ENCODE measurements at places on chromosomes 6 and 20. TPM values are rescaled to one million over a fixed set of nuclear protein-coding genes. Genes with fewer than 3 reads are reported as not detected.

Gene MUC22
- total RNA-seq, result not detected

DNA sequence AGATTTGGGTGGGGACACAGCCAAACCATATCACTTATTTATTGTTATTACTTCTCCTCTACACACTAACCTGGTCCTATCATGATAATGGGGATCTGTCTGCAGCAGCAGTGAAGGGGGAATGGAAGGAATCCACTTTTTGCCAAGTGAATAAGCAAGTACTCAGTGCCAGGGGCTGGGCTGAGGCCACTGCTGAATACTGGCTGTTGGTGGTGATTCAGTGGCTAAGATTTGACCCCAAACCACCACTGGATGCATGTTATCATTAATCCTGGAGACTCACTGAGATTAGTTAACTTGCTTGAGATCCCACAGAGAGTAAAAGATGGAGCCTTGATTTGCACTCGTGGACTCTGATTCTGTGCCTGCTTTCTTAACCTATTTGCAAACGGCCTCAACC is 127.7 kb downstream of the TSHZ2 start:
- DNase-seq, result no peak

- no peak for DNase-seq
These were observed 105.2 kb downstream of the MAP7 start for GRCh38 chr6:136445063-136445462.

GRCh38 chr6:113451049-113451448 is 406.1 kb upstream of the MARCKS start:
- DNase-seq, result no peak

DNA sequence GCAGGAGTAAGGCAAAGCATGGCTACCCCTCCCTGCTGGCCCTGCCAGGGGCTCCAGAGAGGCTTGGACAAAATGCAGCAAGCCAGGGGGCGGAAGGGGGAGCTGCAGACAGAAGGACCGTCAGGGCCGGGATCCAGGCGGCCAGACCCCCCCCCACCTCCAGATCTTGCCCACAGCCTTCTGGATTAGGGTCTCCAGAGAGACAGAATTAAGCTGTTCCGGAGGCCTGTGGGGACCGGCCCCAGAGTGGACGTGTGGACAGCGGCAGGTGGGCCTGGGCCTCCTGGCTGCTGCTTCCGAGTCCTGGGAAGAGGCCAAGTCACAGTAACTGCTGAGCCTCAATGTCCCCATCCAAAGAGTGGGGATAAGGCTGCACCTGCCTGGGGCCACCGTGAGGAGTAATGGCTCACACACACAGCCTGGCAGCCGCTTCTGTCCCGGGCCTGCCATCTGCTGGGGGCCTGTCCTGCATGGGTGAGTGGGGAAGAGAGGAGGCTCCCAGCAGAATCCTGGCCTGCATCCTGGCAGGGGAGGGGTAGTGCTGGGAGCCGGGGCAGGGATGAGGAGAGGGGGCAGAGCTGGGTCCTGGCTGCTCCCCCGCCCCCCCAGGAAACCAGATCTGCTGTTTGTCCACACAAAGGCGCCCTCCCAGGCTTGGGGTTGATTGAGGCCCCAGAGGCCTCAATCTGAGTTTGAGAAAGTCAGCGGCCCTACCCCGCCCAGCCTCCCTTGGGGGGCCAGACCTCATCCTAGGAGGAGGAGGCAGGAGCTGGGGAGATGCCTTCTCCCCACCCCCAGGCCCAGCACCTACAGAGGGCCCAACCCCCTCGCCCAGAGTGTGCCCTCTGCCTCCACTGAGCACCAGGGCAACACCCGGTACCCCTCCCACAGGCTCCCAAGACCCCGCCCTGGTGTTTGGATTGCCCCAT is 3.9 kb downstream of the LAMA5 start:
- DNase-seq, result peak; percentile 30

Gene MTFR2
- 1.0 TPM for total RNA-seq

Gene BHLHE23
- total RNA-seq, result not detected

Gene VGLL2
- total RNA-seq, result 0.26 TPM

Gene SIRPB1
- total RNA-seq, result 1.7 TPM

DNA sequence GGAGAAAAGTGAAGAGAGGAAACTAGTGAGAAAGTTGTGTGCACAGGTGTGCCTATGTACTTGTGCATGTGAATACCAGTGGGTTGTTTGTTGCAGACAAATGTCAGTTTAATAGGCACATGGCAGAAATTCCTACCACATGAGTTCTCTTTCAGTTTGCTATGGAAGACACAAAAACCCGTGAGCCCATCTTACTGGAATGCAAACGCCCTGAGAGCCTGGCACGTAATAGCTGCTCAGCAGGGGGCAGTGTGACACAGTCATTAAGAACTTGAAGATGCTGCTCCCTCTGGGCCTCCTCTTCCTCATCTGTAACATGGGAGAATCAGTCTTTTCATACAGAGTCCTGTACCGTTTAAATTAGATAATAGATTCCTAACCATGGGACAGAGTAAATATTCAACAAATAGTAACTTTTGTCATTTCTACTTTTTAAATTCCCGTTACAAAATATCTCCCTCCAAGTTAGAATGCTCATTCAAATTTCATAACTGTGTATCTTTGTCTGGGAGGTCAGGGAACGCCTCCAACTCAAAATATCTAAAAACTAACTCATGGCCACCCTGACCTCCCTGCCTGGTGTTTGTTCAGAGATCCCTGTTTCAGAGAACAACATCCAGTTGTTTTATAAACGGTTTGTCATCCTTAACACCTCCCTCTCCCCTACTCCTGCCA is 802.9 kb downstream of the MAFB start:
- DNase-seq, result peak; percentile 78

Gene CSE1L
- 41.1 TPM for total RNA-seq

- no peak for DNase-seq
These were observed 1546.3 kb downstream of the HACE1 start for GRCh38 chr6:103313432-103313831.

- DNase-seq, result no peak
These were observed 44.2 kb upstream of the ZMYND8 start for GRCh38 chr20:47400685-47401084.

GRCh38 chr20:57449398-57450354 is 58.5 kb downstream of the RBM38 start:
- no peak for DNase-seq

Gene ECHDC1
- total RNA-seq, result 62.9 TPM

GRCh38 chr20:19653327-19653726 is 104.7 kb upstream of the RIN2 start:
- no peak for DNase-seq

DNA sequence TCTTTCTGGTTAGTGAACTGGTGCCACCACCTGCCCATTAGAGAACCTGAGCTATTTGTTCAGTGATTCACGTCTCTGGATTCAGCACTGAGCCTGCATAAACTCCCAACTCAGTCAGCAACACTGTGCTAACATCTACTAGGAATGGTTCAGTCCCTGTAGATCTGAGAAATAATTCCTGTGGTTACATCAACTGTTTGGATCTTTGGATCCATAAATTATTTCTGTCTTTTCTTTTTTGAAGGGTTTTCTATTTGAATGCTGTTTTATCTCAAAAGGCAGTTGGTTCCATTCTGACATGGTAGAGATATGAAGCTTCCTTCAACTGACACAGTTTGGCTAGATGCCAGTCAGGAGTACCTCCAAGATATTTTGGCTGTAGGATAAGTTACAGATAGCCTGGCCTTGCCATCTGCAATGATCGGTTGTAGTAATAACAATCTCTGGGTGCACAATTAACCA is 125.9 kb downstream of the TRMT11 start:
- DNase-seq, result no peak

Gene SLCO4A1
- total RNA-seq, result 35.5 TPM

DNA sequence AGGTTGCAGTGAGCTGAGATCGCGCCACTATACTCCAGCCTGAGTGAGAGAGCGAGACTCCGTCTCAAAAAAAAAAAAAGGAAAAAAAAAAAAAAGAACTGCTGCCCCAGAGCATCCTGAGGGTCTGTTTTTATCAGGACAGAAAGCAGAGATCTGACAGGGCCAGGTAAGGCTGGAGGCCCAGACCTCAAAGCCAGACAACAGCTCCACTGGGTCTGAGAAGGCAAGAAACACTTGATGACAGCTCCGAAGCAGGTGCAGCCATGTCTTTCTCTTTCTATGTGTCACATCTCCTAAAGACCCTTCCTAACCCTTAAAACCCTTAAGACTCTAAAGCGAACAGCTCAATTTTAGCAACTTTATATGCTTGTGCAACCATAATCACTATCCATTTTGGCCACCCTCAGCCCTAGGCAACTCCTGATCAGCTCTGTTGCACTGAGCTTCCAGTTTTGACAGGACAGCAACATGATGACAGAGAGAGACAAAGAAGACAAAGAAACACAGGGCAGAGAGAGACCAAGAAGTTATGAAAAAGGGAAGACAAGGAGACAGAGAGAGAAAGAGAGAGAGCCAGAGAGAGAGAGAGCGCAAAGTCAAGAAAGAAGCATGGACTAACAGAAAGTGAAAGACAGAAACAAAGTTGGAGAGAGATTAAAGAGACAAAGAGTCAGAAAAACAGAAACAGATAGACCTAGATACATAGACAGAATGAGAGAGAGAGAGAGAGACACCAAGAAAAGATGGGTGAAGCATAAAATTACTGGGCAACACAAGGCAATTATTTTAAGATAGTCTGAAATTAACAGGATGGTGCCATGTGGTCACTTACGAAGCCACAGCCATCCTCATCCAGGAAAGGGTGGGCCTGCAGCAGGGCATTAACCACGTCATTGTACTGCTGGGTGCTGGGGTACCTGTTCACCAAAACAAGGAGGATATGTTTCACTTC is 39.2 kb downstream of the SAMD3 start:
- no peak for DNase-seq

- DNase-seq, result peak; percentile 31
These were observed 395.4 kb downstream of the ARHGAP18 start for GRCh38 chr6:129314575-129314974.

GRCh38 chr6:85751374-85752055 is 108.8 kb upstream of the SYNCRIP start:
- no peak for DNase-seq

GRCh38 chr6:51024126-51024525 is 205.5 kb downstream of the TFAP2B start:
- no peak for DNase-seq

DNA sequence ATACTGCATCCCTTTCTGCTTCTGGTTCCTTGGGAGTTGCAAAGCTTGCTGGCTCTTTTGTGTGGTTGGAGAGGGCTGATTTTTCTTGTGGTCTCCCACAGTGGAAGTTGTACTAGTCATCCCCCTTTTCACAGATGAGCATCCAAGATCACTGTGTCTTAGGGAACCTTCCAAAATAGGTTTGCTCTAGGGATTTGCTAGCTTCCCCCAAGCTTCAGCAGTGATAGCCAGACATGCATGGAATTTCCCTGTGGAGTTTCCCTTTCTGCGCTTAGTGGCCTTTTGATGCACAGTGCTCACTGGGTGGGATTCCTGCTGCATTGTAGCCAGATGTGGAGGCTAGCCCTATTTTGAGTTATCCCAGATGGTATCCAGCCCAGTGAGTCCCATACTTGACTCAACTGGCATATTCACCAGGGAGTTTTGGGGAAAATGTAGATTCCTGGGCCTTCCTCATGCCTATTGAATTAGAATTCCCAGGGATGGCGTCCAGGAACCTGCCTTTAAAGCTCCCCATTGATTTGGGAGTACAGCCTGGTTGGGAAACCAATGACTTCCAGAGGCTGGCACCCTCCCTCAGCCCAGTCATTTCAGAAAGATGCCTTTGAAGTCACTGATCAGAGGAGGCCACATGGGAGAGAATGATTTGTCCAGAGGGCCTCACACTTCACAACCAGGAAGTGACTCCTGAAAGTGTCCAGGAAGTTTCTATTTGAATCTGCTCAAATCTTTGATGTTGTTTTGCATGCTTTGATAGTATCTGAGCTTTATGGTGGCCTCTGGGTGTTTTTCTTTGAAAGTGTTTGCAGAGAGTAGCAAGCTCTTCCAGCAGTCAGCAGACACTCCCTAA is 25.9 kb downstream of the PPARD start:
- DNase-seq, result no peak

DNA sequence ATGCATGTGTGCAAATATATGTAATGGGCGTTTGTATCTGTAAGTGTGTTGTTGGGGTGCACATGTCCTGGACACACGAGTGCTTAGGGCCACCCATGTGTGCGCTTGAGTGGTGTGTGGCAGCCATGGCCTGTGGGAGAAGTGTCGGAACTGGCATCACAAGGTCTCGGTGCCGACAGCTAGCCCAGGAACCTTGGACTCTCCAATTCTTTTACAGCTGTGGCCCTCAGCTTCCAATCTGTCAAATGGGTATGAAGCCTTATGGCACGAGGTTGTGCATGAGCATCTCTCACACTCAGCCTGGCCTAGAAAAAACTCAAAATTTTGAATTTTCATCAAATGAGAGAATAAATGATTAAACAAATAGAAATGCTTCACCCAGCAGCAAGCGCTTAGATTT is 42.0 kb downstream of the SPDEF start:
- DNase-seq, result no peak

DNA sequence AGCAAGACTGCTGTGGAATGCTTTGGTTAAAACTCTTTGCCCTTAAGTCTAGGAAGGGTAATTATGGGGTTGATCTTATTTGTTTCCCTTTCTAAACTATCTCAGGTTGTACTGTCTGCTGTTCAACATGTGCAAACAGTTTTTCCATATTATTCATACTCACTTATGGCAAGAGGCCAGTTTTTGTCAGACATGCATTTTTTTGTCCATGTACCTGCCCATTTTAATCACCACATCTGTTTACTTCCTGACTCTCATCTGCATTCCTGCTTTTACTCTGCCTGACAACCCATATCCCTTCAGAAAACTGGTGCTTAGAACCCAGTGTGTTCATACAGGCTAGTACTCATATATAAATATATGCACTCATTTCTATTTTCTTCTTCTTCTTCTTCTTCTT is 80.3 kb downstream of the LPA start:
- DNase-seq, result no peak

Gene MARCKS
- 23.0 TPM for total RNA-seq

DNA sequence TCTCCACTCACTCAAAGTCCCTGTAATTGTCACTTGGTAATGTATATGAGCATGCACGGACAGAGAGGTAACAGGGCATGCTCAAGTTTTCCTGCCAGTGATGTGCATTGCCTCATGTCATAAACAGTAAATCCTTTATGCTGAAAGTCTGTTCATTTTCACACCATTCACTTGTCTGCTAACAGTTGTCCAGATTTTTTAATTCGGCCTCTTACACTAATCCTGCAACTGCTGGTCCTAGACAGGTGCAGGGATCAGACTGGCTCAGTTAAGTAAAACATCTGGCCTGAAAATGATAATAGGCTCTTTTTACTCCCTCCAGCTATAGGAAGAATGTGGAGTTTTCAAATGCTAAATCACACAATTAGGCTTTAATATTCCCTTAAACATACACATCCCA is 185.4 kb upstream of the VGLL2 start:
- DNase-seq, result no peak

Gene TEAD3
- 39.6 TPM for total RNA-seq

Gene SYCP2
- total RNA-seq, result 1.8 TPM

GRCh38 chr6:3654436-3654835 is 97.1 kb downstream of the PXDC1 start:
- no peak for DNase-seq

Gene IL17F
- total RNA-seq, result not detected

DNA sequence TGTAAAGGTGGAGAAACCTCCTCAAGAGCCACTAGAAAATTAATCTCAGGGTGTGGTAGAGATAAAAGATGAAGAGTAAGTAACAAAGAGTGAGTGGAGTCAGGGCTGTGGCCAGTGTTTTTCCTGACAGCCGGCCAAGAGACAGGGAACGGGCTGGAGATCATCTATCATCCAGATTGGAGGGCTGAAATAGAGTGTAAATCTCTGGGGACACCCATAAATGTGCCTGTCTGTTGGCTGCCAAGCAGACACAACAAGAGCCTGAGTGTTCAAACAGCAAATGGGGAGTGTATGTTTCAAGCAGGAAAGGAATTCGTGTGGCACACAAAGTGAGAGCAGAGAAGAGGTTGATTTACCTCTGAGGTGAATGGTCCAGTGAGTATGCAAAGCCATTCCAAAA is 326.4 kb upstream of the KHDRBS2 start:
- DNase-seq, result no peak

Gene BEND3
- 2.0 TPM for total RNA-seq

Data from left cardiac atrium (tissue), 4 donors.